COR-L47 (cell line): ENCODE measurements at places on chromosomes 7 and 10.

GRCh38 chr10:71755179-71755879 lies 18.0 kb downstream of the VSIR start:
- DNase-seq = no peak

DNA sequence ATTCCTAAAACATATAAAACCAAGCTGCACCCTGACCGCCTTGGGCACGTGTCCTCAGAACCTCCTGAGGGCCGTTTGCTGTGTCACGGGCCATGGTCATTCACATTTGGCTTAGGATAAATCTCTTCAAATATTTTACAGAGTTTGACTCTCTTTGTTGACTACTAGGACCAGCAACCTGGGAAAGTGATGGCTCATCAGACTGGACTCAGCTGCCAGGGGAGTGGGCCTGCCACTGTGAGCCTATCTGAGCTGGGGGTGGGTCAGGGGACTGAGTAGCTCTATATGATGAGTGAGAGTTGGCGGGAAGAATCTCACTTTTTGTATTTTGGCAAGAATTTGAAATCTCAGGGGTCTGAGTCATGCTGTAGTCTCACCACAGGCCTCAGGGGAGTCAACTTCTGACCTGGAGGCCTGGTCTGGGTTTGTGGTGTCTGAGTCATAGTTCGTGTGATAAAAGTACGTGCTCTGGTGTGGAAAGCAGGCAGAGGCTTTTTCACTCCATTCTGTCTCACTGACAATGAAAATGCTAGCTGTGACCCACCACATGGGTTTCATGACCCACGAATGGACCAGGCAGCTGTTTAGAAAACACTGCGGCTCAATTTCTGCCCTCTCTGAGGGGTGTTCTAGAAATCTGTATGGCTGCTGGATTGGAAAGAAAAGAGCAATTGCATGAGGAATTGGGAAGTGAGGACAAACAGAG lies 4.2 kb upstream of the UPP1 start:
- DNase-seq = no peak

DNA sequence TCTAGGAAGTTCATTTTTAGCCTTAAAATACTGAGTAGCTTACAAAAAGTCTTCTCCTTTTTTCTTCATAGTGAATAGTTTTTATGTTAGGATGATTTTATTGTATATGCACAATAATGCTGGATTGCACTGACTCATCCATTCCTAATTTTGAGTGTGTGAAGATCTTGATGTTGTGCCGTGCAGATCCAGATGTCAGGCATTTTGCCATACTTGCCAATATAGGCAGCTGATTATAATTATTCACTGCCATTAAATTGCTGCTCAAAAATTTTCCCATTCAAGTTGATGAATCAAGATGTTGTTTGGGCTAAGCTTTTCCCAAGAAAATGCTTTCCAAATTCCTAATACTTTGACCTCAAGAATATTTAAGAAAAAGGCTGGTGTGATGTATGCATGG lies 218.3 kb downstream of the AHR start:
- no peak for DNase-seq

GRCh38 chr7:82755705-82756551 lies 312.4 kb upstream of the CACNA2D1 start:
- no peak for DNase-seq

- no peak for DNase-seq
Observed at GRCh38 chr7:36961097-36961496, 236.8 kb upstream of the AOAH start.

DNA sequence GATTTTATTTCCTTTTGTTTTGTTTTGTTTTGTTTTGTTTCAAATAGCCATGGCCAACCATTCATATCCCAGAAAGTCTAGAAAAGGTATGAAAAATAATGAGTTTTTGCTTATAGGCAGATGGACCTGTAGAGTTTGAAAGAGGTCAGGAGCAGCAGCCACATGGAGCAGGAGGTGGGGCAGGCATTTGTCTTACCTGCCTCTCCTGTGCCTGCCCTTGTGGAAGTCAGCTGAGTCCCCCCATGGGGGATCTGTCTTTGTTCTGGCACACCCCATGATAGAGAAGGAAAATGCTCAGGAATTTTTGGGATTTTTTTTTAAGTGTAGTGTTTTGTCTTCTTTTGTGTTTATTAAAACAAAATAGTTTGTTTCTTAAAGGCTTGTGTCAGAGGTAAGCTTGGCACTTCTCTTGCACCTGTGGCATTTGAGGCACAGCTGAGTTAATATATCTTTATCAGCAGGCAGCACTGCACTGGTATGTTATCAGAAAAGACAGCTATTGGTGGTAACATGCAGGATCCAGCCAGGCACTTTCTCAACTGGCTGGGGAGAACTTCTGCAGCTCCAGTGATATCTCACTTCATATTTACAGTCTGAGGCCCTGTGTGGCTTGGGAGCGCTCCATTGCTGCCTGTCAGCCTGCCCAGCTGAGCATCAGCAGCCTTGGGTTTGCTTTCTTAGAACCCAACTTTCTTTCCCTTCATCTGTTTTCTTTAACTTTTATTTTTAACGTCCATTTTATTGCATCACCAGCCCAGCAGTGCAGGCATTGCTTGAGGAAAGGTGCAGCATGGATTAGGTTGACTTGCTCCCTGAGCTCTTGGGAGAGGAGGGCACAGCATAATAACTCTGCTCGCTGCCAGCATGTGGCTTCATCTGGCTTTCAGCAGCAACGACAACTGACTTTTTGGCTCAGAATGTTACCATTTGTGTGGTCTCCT lies 44.4 kb downstream of the LRRC4 start:
- DNase-seq = no peak

DNA sequence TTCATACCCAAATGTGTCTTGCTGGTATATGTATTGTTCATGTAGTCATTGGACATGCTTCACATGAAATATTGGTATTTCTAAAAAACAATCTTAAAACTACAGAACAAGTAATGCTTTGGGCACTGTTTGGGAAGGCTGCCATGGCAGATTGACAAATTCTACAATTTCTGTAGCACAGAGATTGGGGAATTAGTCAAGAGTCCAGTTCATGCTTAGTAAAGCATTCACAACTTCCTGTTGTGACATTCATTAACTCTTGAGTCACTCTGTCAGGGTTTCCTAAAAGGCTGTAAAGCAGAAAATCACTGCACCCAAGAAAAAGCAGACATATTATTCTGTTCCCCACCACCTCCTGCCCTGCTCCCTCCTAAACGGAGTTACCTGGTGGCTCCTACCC lies 398.9 kb downstream of the PHTF2 start:
- DNase-seq = no peak

DNA sequence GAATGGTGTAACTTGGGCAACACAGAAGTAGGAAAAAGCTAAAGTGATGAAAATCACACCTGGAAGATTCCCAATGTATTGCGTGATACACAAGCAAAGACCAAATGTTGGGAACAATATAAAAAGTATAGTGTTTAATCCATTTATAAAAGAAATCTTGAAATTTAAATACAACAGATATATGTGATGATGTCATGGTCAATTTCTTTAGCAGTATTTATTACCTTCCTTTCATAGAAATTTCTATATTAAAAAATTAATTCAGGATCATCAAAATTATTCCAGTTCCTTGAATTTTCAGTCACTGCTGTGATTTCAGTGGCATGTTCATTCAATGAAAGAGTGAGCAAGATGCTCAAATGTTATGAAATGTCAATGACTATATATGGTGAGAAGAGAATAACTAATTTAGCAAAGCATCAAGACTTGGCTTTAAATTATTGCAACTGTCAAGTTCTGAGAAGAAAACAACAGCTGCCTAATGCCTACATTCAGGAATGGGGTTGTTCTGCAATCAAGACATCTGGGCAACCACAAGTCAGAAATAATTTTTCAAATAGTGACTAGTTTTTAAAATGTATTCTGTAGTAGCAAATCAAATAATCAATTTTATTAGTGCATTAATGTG lies 308.8 kb downstream of the SEMA3D start:
- DNase-seq = no peak

- no peak for DNase-seq
Observed at GRCh38 chr10:13862546-13863233, 275.9 kb downstream of the PRPF18 start.

DNA sequence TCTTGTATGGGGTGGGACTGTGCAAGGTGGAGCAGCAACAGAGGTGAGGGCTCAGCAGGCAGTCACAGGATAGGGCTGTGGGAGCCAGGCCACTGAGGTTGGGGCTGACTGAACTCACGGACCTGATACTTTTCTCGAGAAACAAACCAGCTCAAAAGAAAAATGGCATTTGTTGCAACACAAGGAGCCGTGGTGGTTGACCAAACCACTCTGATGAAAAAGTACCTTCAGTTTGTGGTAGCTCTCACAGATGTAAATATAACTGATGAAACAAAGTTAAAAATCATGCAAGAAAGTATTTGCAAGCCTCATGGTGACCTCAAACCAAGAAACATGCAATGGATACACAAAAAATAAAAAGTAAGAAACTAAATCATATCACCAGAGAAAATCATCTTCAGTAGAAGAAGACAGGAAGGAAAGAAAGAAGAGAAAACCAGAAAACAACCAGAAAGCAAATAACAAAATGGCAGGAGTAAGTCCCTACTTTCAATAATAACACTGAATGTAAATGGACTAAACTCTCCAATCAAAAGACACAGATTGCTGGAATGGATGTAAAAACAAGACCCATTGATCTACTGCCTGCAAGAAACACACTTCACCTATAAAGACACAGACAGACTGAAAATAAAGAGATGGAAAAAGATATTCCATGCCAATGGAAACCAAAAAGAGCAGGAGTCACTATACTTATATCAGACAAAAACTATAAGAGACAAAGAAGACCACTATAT lies 48.9 kb upstream of the DUSP5 start:
- no peak for DNase-seq

DNA sequence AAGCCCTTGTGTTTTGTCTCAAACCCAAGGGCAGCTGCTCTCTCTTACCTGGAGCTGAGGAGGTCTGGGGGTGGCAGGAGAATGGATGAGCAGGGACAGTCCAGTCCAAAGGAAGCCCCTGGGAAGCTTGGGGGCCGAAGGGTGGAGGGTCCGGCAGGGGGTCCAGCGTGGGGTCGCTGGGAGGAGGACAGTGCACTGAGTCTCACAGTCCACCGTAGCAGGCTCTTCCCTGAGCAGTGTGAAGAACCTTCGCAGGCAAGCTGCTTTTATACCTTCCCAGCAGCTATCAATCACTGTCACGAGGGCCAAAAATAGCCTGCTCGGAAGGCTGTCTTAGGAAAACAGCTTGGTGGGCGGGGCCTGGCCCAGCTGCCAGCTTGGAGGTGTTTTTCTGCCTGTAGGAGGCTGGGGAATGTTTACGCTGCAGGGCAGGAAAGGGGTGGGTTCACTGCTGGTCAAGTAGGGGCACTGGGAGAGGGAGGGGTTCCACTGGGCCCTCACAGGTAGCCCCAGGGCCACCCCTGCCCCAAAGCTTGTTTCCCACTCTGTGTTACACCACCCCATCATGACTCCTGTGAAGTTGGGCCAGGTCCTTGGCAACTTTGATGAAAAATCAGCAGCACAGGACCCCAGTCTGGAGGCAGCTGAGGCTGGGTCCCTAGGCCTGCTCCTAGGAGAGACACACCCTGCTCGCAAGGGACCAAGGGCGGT lies at the start of gene DEPP1:
Gene DEPP1 (minus strand): TSS at position 240 of the 711 bp plus-strand sequence. CDS start 779 bp downstream, outside the sequence.
- DNase-seq = peak; percentile 85

DNA sequence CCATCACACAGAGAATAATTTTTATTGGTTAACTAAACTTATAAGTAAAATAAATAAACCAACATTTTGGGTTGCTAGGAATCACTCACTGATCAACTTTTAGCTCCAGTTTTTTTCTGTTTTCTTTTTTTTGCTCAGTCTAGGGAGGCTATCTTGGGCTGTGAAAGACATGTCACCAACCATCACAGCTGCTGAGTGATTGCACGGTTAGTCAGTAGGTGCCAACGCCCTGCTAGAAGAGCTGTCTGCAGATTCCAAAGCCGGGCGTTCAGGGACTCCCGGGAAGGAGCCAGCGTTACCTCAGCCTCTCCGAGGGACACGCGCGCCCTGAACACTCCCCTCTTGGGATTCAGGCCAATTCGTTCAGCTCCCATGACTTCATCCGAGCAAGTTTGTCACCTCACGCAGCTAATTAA lies 604 bp upstream of the STAM start:
- peak; percentile 41 for DNase-seq

- peak; percentile 4 for DNase-seq
Observed at GRCh38 chr10:21090609-21091082, 193.5 kb upstream of the NEBL start.

DNA sequence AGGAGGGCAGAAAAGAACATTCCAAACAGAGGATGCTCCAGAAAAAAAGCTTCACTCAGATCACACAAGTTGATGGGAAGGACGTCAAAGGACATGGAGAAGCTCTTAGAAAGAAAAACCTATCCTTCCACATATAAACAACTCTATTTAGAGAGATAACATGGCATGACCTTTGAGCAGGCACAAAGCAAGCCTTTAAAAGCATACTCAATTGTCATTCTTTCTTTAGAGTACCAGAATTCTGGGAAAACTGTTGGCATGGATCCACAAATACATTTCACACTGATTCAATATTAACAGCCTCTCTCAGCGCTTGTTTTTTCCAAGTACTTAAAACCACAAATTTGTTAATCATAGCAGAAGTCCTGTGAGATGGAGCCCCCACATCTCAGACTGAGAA lies 7.3 kb upstream of the ABLIM1 start:
- DNase-seq = no peak

- DNase-seq = no peak
Observed at GRCh38 chr7:41972270-41972669, 264.7 kb downstream of the GLI3 start.

DNA sequence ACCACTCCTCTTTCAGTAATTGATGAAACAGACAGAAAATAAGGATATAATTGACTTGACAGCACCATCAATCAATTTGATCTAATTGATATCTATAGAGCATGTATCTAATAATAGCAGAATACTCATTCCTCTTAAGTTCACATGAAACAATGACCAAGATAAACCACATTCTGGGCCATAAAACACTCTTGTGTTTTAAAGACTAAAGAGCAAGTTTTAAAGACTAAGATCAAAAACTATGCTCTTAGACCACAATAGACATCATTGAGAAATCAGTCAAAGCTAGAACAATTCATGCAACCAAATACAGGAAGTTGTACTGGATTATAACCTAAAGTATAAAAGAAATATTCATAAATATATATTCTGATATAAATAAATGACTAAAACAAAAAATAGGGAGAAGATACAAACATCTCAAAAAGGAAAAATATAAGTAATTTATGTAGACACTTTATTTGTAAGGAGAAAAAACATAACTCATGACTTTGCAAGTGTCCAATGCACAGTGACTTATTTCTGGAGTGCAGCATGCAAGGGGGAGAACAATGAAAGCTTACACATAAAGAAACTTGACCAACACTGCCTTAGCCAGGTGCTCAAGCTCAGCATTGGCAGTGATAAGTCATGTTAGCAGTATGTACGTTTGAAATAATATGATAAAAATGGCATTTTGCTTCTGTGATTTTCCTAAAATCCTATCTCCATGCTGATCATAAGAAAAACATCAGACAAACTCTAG lies 312.7 kb upstream of the IGFBP3 start:
- DNase-seq = no peak

GRCh38 chr7:36303202-36304098 lies 86.2 kb upstream of the ANLN start:
- peak; percentile 99 for DNase-seq

GRCh38 chr7:16264823-16265804 lies 156.2 kb downstream of the CRPPA start:
- no peak for DNase-seq
